ENCODE measurements at places on chromosomes 2 and 18. TPM values are rescaled to one million over a fixed set of nuclear protein-coding genes. Genes with fewer than 3 reads are reported as not detected.

- no peak for DNase-seq
These were observed 200.2 kb downstream of the TPGS2 start for GRCh38 chr18:36628435-36629137.

GRCh38 chr2:202164411-202164810, 74.0 kb downstream of the SUMO1 start:
- no peak for DNase-seq

The KCNIP3 gene
- total RNA-seq = 3.4 TPM

DNA sequence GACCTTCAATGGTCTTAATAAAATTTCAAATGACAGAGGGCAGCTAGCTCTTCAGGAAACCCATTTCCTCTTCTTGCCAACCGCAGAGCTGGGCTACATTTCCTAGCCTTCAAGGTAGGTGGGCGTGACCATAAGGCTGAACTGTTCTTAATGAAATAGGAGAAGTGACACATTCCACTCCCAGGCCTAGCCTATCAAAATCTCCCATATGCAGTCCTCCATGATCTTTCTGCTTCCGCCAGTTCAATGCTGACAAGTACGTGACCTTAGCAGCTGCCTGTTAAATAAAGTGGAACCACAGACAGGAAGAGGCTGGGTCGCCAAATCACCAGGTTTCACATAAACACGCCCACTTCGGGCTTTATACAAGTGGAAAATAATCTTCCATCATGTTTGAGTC, 13.2 kb downstream of the SERPINE2 start:
- DNase-seq = no peak

DNA sequence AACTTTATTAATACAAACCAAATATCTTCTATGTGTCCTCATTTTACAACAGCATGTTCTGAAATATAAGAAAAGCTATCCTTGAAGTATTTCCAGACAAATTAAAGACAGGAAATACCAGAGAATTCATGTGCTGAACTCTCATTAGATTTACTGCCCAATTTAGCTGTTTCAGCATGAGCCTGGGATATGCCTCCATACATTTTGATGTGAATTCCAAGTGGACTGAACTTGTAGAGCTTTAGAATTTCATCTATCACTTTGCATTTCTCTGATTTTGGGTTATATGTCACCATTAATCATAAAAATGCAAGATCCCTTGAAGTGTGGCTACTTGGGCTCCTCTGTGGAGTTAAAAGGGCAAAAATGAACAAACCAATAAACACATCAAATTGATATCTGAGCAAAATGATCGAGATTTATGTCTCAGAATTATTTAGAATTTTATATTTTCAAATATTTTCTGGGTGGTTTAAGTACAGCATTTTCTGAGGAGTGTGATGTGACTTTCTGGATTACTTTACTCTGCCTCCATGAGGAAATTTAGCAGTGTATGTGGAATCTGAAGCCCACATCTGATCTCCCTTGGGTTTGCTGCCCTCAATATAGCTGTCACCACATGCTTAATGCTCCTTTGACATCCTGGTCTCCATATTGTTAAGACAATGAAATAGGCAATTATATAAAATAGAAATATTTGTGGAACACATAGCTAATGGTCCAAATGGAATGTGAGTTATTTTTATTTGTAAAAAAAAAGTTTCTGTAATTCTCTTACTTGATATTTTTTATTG, 206.6 kb upstream of the RBMS1 start:
- DNase-seq = no peak

The ARHGEF4 gene
- 1.8 TPM for total RNA-seq

DNA sequence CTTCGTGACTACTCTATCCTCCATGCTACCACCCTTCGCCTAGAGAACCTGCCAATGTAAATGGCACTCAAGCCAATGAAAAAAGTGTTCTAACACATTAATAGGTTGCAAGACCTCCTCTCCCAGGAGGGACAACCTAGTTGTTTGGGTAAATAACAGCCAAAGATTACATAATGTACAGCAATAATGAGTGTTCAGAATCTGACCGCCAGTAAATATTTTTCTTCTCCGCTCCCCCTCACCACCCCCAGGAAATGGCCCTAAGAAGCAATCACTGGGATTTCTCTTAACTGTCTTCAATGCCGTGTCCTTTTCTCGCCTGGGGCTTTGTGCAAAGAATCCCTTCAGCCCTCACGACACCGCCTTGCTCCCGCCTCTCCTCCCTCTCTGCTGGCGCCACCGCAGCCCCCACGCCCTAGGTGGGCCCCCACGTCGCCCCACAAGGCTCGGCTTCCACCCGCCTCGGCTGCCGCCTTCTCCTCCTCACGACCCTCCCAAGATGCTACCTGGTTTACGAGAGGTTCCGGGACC, 458 bp downstream of the HYCC2 start:
- no peak for DNase-seq

DNA sequence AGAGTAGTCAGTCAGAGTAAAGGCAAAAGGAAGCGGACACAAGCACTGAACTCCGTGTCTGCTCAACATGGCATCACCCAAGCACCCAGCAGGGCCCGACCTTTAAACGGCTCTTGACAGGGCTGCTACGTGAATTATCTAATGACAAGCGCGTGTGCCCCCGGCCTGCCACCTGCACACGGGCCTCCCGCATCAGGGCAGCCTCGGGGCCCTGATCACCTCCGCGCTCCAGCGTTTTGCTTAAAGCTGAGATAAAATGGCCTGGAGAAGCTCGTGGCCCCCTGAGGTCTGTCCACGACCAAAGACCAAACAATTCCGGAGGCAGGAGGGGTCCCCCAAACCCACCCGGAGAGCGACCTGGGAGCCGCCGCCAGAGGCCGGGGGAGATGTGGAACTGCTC, 376 bp downstream of the NDUFA10 start:
- DNase-seq = no peak

- no peak for DNase-seq
These were observed 48.9 kb downstream of the FRZB start for GRCh38 chr2:182817558-182817957.
